ENCODE measurements at places on chromosomes 7 and 10. TPM values are rescaled to one million over a fixed set of nuclear protein-coding genes. Genes with fewer than 3 reads are reported as not detected.

DNA sequence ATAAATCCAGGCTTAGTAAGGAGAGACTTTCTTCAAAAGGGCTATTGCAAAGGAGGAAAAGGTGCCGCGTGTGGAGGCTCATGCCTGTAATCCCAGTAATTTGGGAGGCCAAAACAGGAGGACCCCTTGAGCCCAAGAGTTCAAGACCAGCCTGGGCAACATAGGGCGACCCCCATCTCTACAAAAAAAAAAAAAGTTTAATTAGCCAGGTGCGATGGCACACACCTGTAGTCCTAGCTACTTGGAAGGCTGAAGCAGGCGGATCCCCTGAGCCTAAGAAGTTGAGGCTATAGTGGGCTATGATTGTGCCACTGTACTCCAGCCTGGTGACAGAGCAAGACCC, 32.2 kb downstream of the TMEM130 start:
- no peak for DNase-seq

AGBL3 gene
- 15.3 TPM for polyA plus RNA-seq

SLC16A12 gene
- polyA plus RNA-seq = 0.90 TPM

PHTF2 gene
- polyA plus RNA-seq = 26.8 TPM

DNA sequence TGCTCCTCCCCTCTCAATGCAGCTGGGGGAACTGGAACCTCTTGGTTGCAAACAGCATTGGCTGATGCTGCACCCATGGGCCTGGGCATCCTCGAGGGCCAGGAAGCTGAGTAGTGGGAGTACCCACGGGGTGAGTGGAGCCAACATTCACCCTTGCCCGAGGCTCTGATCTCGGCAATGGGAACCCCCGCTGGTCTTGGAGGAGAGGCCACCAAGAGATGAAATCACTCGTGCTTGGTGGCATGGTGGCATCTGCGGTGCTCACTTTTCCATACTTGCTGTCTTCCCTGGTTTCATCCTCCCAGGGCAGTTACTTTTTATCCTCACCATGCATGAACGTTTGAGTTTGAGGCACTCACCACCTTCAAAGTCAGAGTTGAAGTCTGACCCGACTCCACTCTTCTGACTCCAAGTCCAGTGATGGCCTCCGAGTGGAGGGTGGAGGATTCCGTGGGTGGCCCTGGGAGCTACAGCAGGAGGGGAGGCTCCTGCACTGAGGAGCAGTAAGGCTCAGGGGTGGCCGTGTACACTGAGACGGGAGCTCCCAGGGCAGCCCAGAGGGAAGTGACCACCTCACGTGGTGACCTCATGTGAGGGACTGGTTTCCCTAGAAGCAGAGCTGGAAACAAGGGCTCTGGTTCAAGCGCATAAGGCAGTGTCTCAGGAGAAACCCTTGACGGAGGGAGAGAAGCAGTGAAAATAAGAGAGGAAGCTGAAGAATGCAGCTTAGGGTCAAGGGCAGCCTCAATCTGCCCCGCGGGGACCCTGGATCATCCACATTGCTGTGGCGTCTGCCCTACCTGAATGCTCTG, 349.1 kb downstream of the TCERG1L start:
- no peak for DNase-seq

DNA sequence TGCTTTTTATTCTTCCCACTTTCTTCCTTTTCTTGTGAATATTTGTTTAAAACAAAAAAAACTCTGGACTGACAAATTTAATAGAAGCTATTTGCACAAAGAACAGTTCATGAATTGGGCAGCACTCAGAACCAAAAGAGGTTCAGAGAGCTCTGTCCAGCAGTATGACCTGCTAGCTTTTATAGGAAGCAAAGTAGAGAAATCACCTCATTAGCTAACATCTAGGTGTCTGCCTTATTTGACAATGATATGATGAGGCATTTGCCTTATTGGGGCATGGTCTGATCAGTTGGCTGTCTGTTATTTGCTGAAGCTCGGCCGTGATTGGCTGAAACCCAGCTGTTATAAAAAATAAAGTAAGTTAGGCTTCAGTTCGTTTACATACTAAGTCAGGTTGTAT, 819 bp upstream of the TRIM4 start:
- DNase-seq = no peak

GRCh38 chr10:3623746-3624145, 161.3 kb downstream of the KLF6 start:
- no peak for DNase-seq

- DNase-seq = no peak
Measured at GRCh38 chr10:29375888-29376287, 87.0 kb downstream of the LYZL1 start.

Measured in left lung (tissue), 14 donors.